ENCODE measurements at places on chromosomes 16 and 17.

GRCh38 chr16:86507173-86508027 lies 2.9 kb upstream of the FOXF1 start:
- DNase-seq, result no peak

DNA sequence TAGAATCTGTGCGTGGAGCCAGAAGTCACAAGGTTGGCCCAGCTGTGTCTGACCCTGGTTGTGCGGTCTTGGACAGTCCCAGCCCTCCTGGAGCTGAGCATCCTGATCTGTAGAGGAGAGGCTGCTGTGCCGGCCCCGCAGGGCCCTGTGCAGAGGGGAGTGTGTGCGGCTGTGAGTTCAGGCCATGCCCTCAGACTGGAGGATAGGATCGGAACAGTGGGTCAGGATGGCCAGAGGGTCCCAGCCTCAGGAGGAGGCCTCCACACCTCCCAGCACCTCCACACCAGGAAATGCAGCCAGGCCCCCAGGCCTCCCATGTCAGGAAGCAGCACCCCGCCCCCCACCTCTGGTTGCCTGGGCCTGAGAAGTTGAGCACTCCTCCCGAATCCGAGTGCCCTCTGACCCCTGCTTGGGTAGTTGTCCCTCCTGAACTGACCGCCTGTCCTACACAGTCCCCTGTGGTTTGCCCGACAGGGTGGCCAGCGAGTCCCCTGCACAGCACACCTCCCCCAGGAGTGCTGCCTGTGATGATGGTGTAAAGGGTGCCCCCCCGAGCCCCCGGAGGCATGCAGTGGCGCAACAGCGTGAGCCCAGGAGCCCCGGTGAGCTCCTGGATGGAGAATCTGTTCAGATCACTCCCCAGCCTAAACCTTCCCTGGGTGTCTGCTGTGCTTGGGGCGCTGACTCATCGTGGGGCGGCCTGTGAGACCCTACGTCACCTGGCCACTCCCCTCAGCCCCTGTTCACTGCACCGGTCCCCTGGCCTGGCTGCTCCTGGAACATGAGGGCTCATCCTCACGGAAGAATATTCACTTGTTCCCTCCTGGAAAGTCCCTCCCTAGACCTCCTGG lies 285.2 kb downstream of the SEC14L1 start:
- DNase-seq, result no peak

DNA sequence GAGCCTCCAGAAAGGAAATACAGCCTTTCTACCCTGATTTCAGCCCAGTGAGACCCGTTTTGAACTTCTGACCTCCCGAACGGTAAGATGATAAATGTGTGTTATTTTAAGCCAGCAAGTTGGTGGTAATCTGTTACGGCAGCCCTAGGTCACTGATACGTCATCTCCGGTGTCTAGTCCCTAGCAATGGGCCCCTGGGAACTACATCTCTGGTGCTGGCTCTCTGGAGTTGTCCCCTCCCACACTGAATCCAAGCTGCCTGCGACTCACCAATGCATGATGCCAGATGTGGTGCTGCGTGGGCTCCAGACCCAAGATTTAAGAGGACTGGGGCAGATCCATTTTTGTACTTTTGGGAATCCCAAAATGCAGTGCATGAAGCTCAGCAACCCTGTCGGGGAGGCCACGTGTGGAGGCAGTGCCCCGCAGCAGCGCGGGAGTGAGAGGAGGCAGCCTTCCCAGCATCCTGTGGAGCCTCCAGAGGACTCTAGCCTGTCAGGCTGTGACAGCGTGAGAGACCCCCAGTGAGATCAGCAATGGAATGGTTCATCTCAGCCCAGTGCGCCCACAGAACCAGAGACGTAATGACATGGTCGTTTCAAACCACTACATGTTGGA lies 43.6 kb upstream of the USP7 start:
- no peak for DNase-seq

DNA sequence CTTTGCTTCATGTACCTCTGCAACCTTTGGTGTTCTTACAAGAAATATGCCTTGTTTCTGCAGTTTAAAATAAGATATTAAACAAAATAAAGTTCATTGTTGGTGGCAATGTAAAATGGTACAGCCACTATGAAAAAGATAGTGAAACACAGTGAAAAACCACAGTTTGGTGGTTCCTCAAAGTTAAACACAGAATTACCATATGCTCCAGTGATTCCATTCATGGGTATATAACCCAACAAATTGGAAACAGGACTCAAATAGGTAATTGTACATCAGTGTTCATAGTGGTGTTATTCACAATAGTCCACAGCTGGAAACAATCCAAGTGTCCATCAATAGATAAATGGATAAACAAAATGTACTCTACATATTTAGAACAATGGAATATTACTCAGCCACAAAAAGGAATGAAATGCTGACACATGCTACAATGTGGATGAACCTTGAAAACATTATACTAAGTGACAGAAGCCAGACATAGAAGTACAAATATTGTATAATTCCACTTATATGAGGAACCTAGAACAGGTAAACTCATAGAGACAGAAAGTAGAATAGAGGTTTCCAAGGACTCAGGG lies 49.2 kb downstream of the CUEDC1 start:
- no peak for DNase-seq

DNA sequence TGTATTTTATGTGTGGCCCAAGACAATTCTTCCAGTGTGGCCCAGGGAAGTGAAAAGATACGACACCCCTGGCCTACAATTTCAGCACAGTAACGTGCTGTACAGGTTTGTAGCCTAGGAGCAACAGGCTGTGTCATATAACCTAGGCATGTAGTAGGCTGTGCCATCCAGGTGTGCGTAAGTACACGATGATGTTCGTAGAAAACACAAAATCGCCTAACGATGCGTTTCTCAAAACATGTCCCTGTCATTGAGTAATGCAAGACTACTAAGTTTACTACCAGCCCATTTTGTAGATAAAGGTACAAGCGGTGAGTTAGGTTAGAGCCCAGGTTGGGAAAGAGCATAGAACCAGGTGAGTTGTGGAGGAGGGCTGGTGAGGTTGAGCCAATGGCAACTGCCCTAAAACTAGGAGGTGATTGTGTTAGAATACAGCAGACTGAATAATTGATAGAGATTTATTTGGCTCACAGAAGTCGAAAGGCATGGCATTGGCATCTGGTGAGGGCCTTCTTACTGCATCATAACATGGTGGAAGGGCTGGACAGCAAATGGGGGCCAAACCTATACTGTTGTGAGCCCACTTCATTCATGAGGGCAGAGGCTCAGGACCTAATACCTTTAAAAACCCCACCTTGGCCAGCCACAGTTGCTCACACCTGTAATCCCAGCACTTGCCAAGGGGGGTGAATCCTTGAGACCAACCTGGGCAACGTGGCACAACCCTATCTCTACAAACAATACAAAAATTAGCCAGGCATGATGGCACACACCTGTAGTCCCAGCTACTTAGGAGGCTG lies 4.2 kb downstream of the EIF1 start:
- no peak for DNase-seq

DNA sequence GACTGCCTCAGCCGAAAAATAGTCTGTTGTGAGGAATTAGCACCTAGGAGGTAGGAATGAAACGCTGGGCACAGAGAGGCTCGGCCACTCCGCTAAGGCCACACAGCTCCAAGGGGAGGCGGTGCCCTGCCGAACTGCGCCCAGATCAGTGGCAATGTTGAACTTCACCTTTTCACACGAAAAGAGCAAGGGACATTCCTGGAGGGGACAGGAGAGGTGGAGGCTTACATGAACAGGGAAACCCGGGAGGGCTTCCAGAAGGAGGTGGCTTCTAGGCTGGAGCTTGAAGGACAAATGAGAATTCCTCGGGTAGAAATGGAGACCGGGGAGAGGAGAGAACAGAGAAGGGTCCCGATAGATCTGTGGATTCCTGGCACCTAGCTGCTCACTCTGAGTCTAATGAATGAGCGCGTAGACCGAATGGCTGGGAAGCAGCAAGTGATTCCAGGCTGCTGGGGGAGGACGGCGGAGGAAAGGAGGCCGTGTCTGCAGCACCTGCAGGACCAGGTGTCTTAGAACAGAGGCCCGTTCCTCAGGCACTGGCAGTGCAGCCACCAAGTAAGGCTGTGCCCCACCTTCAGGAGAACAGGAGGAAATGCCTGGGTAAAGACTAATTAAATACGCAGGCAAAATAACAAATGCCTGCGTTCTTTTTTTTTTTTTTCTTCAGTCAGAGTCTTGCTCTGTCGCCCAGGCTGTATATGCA lies 722 bp upstream of the SLC38A10 start:
- DNase-seq, result no peak

DNA sequence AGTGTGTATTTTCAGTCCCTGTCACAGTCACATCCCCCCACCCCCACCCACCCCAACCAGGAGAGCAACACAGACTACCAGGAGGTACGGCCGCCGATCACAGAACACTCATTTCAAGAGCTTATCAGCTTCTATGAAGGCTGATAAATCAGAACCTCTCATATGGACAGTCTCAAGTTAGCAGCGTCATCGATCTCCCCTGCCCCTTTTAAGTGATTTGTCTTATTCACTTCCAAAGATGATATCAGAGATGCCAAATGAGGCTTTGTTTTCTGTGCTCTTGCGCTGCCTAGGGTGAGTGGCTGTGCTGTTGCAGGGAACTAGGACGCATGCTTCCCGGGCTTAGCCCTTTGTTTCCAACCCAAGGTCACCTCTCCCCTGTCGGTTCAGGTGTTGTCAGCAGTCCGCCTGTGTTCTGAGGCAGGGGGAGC lies 26.8 kb upstream of the PMFBP1 start:
- DNase-seq, result no peak
